ENCODE measurements at places on chromosomes 12 and 14. TPM values are rescaled to one million over a fixed set of nuclear protein-coding genes. Genes with fewer than 3 reads are reported as not detected.

Gene SLC8A3
- total RNA-seq, result 0.99 TPM

Gene ESRRB
- 0.47 TPM for total RNA-seq

Gene P2RX2
- total RNA-seq, result 0.66 TPM

Gene IQSEC3
- 0.99 TPM for total RNA-seq

Gene TBC1D30
- total RNA-seq, result 0.42 TPM

Gene PTPRB
- 2.3 TPM for total RNA-seq
